Skin of body (tissue), 3 donors: ENCODE measurements at places on chromosomes 16 and 17. TPM values are rescaled to one million over a fixed set of nuclear protein-coding genes. Genes with fewer than 3 reads are reported as not detected.

Gene ULK2
- total RNA-seq: 26.8 TPM

Gene CCL1
- total RNA-seq: not detected

DNA sequence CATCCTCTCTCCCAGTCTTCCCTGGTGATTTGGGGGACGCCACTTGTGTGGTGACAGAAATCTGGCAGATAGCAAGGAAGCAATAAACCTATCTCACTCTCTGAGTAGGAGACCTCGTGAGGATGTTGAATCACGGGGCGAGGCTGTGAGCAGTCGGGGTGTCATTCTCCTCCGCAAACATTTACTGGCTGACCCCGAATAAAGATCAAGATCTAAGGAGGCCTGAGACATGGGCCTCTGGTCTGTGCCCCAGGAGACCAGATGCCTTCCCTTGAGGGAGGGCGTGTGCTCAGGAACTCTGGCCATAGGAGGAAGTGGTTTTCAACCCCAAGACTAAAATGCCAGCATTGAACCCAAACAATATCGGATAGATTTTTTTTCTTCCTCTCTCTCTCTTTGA is 53.1 kb downstream of the FOXL1 start:
- DNase-seq: no peak

DNA sequence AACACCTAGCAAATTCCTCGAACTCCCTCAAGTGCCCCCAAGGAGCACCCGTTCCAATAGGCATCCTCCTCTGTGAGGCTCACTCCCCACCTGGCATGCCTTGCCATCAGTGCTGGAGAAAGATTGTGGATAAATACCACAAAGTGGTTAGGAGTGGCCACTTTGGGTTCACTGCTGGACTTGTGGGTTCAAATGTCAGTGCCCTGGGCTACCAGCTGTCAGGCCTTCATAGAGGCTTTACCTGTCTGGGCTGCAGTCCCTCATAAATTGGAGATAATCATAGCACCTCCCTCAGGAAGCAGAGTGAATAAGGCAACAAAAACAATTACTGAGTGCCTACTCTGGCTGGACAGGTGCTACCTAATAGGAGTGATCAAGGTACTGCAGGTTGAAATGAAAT is 1.5 kb upstream of the SYT17 start:
- no peak for DNase-seq

DNA sequence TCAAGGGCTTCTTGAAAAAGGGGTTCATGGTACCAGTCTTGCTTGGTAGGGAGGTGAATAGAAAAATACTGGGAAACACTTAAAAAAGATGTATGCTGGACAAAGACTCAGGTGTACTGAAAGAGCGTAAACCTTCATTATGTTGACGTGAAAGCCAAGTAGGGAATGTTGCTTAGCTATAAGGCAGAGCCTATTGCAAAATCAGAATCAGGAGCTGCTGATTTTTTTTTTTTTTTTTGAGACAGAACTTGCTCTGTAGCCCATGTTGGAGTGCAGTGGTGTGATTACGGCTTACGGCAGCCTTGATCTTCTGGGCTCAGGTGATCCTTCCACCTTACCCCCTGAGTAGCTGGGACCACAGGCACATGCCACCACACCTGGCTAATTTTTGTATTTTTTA is 3.9 kb downstream of the TMEM94 start:
- DNase-seq: no peak

- DNase-seq: no peak
Measured at GRCh38 chr16:80611171-80611929, 70.6 kb downstream of the DYNLRB2 start.

- no peak for DNase-seq
Measured at GRCh38 chr17:65219124-65219523, 82.0 kb downstream of the RGS9 start.

- DNase-seq: no peak
Measured at GRCh38 chr17:40344421-40345160, 19.9 kb downstream of the GJD3 start.

DNA sequence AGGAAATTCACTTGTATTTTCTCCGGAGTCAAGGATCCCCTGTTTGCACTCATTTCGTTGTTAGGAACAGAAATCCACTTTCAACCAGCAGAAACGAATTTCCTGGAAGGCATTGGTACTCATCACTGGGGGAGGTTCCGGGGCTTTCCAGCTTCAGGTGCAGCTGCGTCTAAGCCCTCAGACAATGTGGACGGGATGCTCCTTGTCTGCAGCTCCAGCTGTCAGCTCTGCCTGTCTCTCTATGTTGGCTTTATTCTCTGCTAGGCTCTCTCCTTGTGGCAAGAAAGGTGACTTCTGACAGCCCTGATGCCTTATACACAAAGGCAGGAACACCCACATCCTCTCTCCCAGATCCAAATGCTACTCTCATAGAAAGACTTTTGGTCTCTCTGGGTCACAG is 183.9 kb upstream of the HSBP1 start:
- no peak for DNase-seq
